ENCODE measurements at places on chromosomes 4 and X.
A peak's percentile ranks its signal among the peaks of the same experiment; 100 is the strongest.

GRCh38 chrX:68196939-68197791 lies 236.1 kb downstream of the OPHN1 start:
- DNase-seq, result peak; percentile 32

- DNase-seq, result no peak
Measured at GRCh38 chr4:23902222-23902804, 12.5 kb upstream of the PPARGC1A start.

- DNase-seq, result no peak
Measured at GRCh38 chr4:188396037-188396436, 256.8 kb downstream of the TRIML1 start.

GRCh38 chrX:133923113-133923512 lies 62.3 kb downstream of the GPC3 start:
- DNase-seq, result no peak

- DNase-seq, result no peak
Measured at GRCh38 chr4:61251129-61251528, 51.0 kb downstream of the ADGRL3 start.

- no peak for DNase-seq
Measured at GRCh38 chr4:75002381-75002780, 69.5 kb downstream of the PARM1 start.

DNA sequence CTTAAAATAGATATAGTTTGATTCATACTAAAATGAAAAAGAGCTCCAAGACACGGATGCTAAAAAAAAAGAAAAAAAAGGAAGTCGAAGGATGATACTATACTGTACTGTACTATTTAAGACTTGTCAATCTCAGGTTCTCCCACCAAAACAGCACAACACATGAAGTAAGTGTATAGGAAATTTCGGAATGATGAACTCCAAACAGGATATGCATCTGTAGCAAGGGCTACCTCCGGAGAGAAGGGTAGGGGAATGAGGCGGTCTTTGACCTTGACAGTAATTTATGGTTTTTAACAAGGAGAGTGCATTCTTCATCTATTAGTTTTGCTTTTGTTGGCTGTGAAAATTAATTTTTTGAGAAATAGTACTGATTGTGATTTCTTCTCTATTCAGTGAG lies 541 bp upstream of the FIP1L1 start:
- peak; percentile 80 for DNase-seq

DNA sequence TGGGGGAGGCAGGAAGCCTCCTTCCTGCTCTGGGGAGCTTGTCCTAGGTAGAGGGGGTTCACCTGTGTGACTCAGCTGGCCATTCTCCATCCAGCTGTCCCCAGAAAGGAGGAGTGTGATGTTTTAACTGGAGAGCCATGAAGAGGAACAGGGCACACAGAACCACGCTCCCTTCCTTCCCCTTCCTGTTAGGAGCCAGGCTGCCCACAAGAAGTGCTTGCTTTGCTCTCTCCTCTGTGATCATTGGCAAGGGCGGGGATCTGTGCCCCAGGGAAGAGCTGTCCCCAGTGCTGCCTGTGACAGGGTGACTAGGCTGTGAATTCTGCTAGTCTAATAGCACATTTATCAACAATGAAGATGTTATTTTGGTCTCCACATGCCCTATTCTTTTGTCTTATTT lies 169.6 kb upstream of the GATB start:
- peak; percentile 87 for DNase-seq

DNA sequence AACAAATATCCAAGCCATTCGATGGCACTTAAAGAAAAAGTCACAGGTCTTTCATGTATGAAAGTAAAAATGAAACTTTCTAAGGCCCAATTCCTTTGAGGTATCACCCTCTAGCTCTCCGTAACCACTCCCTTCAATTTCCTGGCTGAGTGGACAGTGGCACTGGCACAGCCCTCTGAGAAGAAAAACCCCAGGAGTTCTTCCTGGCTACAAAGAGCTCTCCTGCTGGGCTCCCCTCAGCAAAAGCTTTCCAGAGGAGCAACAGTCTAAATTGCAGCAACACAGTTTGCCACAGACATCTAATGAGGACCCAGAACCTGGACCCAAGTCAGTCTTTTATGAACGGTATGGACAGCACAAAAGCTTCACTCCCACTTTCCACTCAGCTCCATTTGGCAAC lies 71.8 kb downstream of the FUNDC1 start:
- no peak for DNase-seq

DNA sequence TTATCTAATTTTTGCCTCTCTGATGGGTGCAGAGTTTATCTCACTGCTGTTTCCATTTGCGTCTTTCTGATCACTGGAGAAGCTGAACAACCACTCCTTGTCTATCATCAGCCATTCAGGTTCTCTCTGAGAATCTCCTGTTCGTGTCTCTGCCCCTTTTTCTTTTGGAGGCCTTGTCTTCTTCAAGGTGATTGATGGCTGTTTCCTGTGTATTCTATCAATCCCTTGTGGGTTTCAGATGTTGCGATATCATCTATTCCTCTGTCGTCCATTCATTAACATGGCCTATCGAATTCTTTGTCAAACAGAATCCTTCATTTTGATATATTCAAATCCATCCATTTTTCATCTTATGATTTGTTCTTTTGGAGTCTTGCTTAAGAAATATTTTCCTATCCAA lies 100.3 kb downstream of the FAM53A start:
- no peak for DNase-seq

DNA sequence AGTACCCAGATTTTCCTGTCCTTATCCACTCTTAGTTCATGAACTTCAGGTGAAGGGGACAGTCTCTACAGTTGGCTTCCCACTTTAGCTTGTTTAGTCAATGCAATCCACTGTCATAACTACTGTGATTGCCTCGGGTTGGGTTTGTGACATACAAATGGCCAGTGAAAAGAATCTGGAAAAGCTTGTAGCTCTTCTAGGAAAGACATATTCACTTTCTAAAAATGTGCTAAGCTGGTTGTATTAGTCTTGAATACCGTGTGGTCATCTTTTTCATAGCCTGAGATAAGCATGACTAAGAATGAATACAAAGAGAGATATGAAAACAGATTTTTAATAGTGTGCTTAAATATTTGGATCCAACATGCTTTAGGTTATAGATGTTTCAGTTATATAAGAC lies 1443.5 kb upstream of the IGFBP7 start:
- DNase-seq, result no peak

GRCh38 chr4:87005690-87006425 lies 71.0 kb downstream of the AFF1 start:
- no peak for DNase-seq

DNA sequence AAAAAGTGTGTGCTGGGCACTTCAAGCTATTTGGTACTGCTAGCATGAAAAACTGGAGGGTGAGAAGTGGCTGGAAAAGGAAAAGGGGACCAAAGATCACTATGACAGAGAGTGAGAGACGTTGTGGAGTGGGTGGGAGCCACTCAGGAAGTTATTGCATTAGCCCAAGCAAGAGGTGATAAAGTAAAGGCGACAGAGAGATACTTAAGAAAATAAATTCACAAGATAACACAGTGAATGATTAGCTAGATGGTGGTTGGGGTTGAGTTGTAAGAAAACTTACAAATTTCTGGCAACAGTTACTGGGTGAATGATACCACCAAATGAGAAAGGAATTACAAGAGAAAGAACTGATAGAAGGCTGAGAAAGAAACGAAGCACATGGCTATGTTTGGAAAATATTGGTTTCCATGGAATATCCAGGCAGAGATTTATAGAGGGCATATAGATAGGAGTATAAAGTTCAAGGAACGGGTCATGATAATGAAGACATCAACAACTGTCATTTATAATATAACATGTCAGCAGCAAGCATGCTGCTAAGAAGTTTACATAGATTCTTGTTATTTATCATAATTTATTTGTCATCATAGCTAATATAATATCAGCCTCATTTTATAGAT lies 60.7 kb downstream of the CASK start:
- DNase-seq, result no peak

DNA sequence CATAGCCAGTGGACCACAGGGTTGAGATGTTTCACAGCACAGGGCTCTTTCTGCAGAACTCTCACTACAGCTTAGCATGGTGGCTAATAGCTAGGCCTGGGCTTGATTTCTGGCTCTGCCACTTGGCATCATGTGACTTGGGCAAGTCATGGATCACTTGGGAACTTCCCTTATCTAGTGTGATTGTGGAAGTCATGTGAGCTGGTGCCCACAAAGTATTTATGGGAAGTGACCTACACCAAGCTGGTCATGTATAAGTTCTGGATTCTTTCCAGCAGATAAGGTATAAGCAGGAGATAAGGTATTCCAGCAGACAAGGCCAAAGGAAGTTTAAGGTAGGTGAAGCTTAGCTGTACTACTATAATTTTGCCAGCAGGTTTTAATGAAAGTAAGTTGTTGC lies 61.0 kb downstream of the REELD1 start:
- peak; percentile 1 for DNase-seq

DNA sequence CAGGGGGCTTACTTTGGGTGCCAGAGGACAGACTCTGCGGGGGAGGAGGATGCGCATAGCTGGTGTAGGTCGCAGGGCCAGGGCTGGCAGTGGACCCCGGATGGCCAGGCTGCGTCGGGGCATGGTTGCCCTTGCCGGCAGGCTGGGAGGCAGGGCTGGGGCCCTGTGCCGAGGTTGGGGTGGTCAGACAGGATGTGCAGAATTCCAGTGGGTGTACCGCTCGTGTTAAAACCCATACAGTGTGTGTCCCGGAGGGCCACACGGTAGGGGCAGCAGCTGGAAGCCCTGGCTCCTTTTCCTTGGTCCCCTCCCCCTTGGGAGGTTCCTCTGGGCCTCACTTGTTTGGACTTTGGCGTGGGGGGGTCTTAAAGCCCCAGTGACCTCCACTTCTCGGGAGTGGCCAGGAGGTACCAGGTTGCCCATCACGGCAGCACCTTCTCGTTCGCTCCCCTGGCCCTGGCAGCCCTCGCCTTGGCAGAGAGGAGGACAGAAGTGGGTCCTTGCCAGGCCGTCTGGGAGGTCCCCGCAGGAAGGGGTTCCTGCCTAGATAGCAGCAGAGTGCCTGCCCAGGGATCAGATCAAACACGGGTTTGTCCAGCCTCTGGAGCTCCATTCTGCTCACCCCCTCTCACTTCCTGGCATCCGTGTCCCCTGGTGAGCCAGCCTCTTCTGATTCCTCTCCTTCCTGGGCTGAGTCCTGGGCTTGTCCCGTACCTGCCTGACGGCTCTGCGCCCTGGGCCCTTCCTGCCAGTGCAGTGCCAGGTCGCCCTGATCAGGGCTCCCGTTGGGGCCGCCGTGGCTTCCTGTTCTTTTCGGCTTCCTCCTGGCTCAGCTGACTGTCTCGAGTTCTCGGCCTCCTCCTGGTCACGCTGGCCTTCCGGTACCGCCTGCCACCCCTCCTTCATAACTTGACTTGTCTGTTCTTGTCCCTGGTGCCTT lies 56.7 kb upstream of the HGFAC start:
- peak; percentile 26 for DNase-seq

GRCh38 chrX:133859860-133860259 lies 125.5 kb downstream of the GPC3 start:
- no peak for DNase-seq

- no peak for DNase-seq
Measured at GRCh38 chr4:27602172-27602571, 741.5 kb downstream of the STIM2 start.

- peak; percentile 77 for DNase-seq
Measured at GRCh38 chr4:146916479-146917076, 29.1 kb downstream of the TTC29 start.

DNA sequence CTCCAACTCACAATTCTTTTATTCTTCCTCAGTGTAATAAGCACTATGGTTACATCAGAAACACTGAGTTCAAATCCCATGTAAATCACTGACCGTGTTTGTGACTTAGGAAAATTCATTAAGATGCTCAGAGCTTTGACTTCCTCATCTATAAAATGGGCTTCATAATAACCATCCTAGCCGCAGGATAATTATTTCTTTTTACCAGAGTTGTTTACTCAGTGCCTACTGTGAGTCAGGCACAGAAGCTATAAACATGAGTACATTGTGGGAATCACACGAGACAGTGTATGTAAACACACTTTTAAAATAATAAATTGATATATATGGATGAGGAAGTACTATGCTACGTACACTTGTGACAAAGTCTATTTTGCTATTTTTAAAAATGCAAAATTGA lies 296.3 kb upstream of the TENM3 start:
- no peak for DNase-seq

GRCh38 chrX:154602226-154602625 lies 16.9 kb downstream of the CTAG1B start:
- DNase-seq, result no peak

- peak; percentile 77 for DNase-seq
Measured at GRCh38 chrX:19747652-19748610, 139.5 kb downstream of the SH3KBP1 start.

DNA sequence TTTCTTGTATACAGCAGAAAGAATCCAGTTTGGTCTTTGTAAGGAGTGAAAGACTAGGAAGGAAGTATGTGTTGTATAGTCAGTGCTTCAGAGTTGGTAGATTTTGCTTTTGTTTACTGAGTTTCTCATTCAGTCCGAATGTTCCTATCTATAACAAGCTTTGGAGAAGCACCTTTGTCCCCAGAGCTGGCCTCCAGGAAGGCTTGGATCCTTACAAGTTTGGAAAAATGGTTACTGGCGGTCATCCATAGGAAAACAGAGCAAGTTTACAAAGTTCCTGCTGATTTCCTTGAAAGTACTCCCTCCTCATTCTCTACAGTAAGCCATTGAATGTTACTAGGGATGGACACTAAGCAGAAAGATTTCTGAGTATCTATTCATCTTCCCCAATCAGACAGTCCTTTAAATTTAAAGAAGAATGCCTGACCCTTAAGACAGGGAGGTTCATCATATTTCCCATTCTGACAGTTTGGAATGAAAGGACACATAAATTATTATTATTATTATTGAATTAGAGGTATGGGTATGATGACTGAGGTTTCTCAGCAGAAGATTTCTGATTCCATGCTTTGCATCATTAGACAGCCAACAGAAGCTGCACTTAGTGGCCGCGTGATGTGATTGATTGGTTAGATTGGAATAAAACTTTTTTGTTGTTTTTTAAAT lies 35.8 kb downstream of the FAT4 start:
- DNase-seq, result no peak

- DNase-seq, result no peak
Measured at GRCh38 chr4:82818664-82819662, 20.4 kb upstream of the SCD5 start.

GRCh38 chrX:112946227-112946626 lies 105.6 kb upstream of the AMOT start:
- no peak for DNase-seq

DNA sequence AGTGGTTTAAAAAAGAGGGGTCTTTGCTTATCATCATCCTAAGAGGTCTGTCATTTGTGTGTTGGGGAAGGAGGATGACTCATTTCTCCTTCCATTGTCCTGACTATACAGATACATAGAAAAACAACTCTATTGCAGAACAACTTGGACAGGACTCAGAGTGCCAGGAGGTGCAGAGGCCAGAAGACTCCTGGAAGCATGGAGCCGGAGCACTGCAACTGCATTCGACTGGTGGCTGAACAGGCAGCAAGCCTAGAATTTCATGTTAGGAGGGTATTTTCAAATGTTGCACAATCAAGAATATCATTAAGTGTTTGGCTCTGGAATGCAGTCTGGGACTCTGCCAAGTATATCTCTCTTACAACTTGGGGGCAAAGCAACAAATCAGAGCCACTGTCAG lies 35.0 kb upstream of the MAML3 start:
- no peak for DNase-seq

GRCh38 chrX:30910124-30910860 lies 21.2 kb upstream of the TAB3 start:
- no peak for DNase-seq

Measured in Kasumi-1 (cell line).